ENCODE measurements at places on chromosomes 1 and 21.

DNA sequence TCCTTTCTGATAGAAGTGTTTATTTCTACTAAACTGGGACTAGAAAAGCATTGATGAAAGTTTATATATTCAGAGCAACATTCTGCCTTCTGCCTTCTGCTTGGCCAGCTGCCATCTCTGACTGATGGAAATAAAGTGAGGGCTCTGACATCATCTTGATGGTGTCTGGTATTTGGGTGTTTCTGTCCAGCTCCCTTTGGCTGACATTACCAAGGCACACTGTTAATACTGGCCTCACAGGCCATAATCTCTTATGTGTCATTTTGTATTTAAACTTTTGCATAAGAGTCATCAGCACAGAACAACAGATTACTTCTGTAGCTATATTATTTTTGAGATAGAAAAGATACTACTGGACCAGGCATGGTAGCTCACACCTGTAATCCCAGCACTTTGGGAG lies 216.9 kb downstream of the RYR2 start:
- peak; percentile 55 for DNase-seq

GRCh38 chr1:245155272-245156040 lies 671 bp downstream of the KIF26B start:
- no peak for DNase-seq

DNA sequence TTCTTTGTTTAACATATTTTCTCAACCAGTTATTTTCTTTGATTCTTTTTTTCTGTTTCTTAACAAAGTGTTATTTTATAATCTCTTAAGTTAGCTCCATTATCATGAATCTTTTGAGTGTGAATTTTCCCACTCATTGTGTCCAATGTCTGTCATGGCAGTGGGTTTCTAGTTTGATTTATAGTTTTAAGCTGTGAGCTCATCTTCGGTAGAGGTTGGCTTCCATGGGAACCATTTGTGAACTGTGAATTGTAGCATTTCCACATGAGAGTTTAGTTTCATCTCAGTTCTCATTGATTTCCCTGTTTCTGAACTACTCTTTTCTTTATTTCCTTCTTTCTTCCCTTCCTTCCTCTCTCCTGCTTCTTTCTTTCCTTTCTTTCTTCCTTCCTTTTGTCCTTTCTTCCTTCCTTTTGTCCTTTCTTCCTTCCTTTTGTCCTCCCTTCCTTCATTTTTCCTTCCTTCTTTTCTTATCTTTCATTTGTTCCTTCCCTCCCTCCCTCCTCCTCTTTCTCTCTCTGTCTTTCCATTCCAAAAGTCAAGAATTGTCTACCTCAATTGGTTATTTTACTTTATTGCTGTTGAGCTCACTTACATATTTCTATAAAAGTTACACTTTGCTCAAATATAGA lies 3.0 kb upstream of the CRB1 start:
- no peak for DNase-seq

- DNase-seq = no peak
These were observed 25.3 kb upstream of the SIPA1L2 start for GRCh38 chr1:232655028-232655745.

DNA sequence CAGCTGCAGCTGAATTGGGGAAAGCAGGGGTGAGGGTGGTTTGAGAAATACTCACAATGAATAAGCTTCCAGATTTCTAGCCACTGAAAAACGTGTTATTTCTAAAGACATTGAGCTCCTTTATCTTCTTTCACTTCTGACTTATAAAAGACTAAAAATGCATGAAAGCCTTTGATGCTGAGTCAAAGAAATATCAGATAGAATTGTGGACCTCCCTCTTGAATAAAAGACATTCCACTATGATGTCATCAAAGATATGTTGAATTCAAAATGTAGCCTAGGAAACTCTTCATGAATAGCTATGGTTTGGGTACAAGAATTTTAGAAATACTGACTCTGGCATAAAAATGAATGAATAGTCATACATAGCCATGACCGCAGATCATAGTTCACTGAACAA lies 44.7 kb upstream of the COL24A1 start:
- DNase-seq = no peak

Measured in tibial artery (tissue), 4 donors.